ENCODE measurements at places on chromosomes 2 and 18.

GRCh38 chr18:37658894-37659293 is 93.3 kb upstream of the CELF4 start:
- no peak for DNase-seq

- DNase-seq, result no peak
These were observed 360.1 kb downstream of the NBAS start for GRCh38 chr2:15201009-15201408.

DNA sequence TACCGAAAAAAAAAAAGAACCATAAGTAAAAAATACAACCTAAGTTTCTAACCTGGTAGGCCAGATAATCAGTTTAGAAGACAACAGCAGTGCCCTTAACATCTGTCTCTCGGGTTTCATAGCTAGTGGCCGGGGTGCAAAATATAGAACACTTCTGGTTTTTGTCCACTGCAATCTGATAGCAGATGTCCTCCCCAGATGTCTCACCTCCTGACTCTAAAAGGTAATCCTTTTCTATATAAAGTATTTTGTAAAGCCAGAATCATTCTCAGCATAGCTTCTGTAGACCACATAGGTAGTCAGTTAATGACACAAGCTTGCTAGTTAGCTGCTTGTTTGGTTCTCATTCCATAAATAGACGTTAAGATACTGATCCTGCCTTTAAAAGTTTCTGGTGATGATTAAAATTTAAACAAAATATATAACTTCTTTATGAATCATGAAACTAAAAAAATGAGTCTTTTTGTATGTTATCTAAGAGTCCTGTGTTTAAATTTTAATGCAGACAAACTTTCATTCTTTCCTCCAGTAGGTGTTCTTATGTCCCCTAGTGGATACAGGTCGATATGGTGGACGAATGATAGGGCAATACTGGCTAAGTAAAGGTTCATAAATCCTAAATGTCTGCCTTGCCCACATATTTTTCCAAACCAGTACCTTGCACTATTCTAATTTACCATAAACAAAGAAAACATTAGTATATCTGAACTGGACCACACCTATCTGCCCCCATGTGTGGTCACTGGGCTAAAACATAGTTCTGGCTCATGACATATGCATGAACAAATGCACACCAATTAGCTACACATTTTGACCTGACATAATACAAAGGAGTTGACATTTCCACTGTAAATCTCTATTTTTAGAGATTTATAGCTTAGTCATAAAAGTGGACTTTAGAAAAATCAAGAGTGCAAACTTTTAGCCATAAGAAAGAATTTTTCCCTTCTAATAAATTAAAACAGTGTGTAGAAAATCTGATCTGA is 171.0 kb downstream of the SRBD1 start:
- DNase-seq, result no peak

GRCh38 chr2:53473775-53474311 is 293.8 kb upstream of the CHAC2 start:
- no peak for DNase-seq

- DNase-seq, result no peak
These were observed 116.2 kb upstream of the SOX11 start for GRCh38 chr2:5576015-5576414.

DNA sequence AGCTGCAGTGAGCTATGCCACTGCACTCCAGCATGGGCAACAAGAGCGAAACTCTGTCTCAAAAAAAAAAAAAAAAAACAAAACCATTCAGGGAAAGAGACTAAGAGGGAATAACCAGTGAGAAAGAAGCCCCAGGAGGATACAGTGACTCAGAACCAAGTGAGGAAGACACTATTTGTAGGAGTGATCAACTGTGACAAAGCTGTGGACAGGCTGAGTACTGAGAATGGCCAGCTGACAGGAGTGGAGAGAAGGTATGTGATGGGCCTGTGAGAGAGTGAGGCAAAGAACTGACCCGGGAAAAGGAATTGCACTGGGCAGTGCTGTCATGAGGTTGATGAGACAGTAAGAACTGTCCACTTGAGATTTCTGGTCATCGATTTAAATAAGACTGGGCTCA is 6.7 kb upstream of the LCT start:
- no peak for DNase-seq

DNA sequence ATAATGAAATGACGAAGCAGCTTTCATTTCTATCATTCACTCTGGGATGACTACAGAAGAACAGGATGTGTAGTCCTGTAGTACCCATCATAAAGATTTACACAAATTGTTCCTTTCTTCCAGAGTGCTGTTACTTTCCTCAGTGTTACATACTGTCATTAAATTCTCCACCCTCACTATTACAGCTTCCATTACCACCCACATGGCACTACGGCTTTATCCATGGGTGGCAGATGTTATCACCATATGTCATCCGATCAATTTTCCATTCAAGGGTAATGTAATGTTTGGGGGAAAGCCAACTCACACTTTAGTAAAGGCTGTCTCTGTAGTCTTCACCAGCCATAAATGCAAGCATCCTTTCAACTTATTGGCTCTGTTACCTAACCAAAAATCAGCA is 7.1 kb upstream of the CSRNP3 start:
- DNase-seq, result no peak

- DNase-seq, result no peak
These were observed 669.1 kb downstream of the SATB2 start for GRCh38 chr2:198788676-198789075.

- DNase-seq, result no peak
These were observed 103.5 kb downstream of the LBH start for GRCh38 chr2:30334762-30335363.

- DNase-seq, result peak; percentile 32
These were observed 675 bp upstream of the SPIRE1 start for GRCh38 chr18:12658426-12659138.

- DNase-seq, result no peak
These were observed 212.2 kb downstream of the XIRP2 start for GRCh38 chr2:167100506-167100905.

GRCh38 chr2:205754285-205754923 is 72.1 kb downstream of the NRP2 start:
- DNase-seq, result no peak

DNA sequence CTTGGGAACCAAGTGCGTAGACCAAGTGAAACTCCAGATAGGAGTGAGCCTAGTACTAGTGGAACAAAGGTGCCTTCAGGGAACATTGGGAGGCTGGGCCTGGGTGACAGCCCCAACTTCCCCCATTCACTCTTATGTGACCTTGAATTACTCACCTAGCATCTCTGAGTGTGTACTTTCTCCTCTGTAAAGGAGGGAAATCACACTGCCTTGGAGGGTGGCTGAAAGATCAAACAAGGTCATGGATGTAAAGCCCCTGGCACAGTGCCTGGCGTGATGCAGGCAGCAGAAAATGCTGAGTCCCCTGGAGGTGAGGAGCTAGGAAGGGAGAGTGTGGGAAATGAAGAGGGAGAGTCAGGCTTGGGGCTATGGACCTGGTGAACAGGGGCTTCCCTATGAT is 45.9 kb downstream of the MARCO start:
- DNase-seq, result no peak

- no peak for DNase-seq
These were observed 113.9 kb upstream of the CCDC68 start for GRCh38 chr18:55073116-55073515.

DNA sequence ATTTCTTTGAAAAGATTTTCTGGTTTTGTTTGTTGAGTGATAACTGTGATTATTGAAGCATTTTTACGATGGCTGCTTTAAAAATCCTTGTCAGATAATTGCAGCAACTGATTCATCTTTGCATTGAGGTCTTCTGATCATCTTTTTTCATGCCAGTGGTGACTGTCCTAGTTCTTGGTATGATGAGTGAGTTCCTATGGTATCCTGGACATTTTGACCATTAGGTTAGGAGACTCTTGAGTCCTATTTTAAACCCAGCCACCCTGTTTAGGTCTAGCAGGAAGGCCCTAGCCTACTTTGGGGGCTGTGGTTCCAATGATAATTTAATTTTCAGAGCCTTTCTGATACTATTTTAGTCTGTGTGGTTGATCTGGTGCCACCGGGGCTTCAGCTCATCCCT is 72.7 kb upstream of the REV1 start:
- no peak for DNase-seq

GRCh38 chr2:175843625-175844024 is 158.4 kb downstream of the LNPK start:
- no peak for DNase-seq

- no peak for DNase-seq
These were observed 232.6 kb downstream of the NDUFA10 start for GRCh38 chr2:239792405-239793084.

- no peak for DNase-seq
These were observed 21.3 kb upstream of the SLC3A1 start for GRCh38 chr2:44254023-44254422.

DNA sequence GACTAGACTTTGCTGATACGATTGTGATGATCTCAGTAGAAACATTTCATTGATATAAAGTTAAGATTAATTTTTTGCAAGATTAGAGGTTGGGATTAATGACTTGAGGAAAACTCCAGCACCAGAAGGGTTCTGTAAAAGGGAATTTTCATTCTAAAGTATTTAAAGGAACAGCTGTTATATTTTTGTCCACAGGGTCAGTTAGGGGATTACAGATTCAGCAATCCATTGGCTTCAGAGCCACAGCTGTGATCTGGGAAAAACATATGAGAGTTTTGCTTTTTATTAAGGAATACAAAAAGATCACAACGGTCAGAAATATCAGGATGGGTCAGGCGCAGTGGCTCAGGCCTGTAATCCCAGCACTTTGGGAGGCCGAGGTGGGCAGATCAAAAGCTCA is 19.6 kb upstream of the REV1 start:
- no peak for DNase-seq

- DNase-seq, result no peak
These were observed 213.4 kb downstream of the LTBP1 start for GRCh38 chr2:33160191-33160590.

DNA sequence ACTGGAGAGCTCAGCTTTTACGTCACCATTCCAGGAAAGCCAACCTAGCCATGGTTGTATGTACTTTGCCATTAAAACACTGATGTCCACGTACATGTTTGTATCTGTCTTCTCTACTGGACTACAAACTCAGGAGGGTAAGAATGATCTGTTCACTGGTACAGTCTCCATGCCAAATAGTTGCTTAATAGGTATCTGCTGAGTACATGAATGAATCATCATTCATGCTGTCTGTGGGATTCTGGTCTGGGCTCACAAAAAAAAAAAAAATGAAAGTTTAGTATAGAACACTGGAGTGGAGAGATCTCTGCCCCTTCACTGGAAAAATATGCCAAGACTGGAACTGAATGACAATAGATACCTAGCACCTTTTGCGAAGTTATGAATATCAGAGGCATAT is 102.6 kb upstream of the ITGA4 start:
- no peak for DNase-seq
